Placental pericyte (primary cell): ENCODE measurements at places on chromosomes 2 and 18. TPM values are rescaled to one million over a fixed set of nuclear protein-coding genes. Genes with fewer than 3 reads are reported as not detected.

EGR4 gene
- not detected in 2 replicates for total RNA-seq

RAD51AP2 gene
- under 0.01 TPM in 1 of 2 replicates, not detected in the other for total RNA-seq

CYTIP gene
- total RNA-seq: not detected in 2 replicates

IL1F10 gene
- not detected in 2 replicates for total RNA-seq

KIF5C gene
- total RNA-seq: under 0.01 and 0.14 TPM in 2 replicates

PCARE gene
- not detected in 2 replicates for total RNA-seq

NCKAP5 gene
- total RNA-seq: 6.3 and 21.6 TPM in 2 replicates

ALK gene
- total RNA-seq: 0.29 TPM in 1 of 2 replicates, not detected in the other

DAW1 gene
- 1.5 and 2.7 TPM in 2 replicates for total RNA-seq

KCNF1 gene
- not detected in 2 replicates for total RNA-seq

NOSTRIN gene
- under 0.01 and 1.0 TPM in 2 replicates for total RNA-seq

NPPC gene
- total RNA-seq: 0.86 TPM in 1 of 2 replicates, not detected in the other

PKP4 gene
- total RNA-seq: 20.6 and 24.9 TPM in 2 replicates

POTEC gene
- under 0.01 TPM in 1 of 2 replicates, not detected in the other for total RNA-seq

FMNL2 gene
- 26.7 and 31.9 TPM in 2 replicates for total RNA-seq

CTNNA2 gene
- total RNA-seq: under 0.01 TPM in 1 of 2 replicates, not detected in the other

IHH gene
- total RNA-seq: under 0.01 TPM in 1 of 2 replicates, not detected in the other

VSNL1 gene
- total RNA-seq: 0.22 and 1.9 TPM in 2 replicates

CIB4 gene
- not detected in 2 replicates for total RNA-seq

TUBB8B gene
- total RNA-seq: not detected in 2 replicates

SNTG2 gene
- total RNA-seq: not detected in 2 replicates

MATN3 gene
- 1.3 and 2.3 TPM in 2 replicates for total RNA-seq

FER1L5 gene
- under 0.01 and 0.29 TPM in 2 replicates for total RNA-seq

CHRNG gene
- total RNA-seq: not detected in 2 replicates

ANKRD30BL gene
- total RNA-seq: 0.14 TPM in 1 of 2 replicates, not detected in the other

HMSD gene
- total RNA-seq: 0.44 and 0.57 TPM in 2 replicates

NPHP1 gene
- total RNA-seq: 2.4 and 3.3 TPM in 2 replicates

PAX8 gene
- total RNA-seq: 2.9 and 3.1 TPM in 2 replicates

CYRIA gene
- total RNA-seq: 0.22 and 0.43 TPM in 2 replicates

ANKRD30B gene
- 0.14 and 0.88 TPM in 2 replicates for total RNA-seq

MREG gene
- total RNA-seq: 1.1 and 3.0 TPM in 2 replicates

TEX44 gene
- not detected in 2 replicates for total RNA-seq

IL1R2 gene
- not detected in 2 replicates for total RNA-seq

REG3G gene
- not detected in 2 replicates for total RNA-seq

GPR55 gene
- under 0.01 TPM in 1 of 2 replicates, not detected in the other for total RNA-seq

PKDCC gene
- total RNA-seq: 3.4 and 30.4 TPM in 2 replicates

ARHGAP25 gene
- 0.44 and 2.9 TPM in 2 replicates for total RNA-seq

SATB2 gene
- 0.88 and 18.2 TPM in 2 replicates for total RNA-seq

HOXD13 gene
- not detected in 2 replicates for total RNA-seq

EPC2 gene
- total RNA-seq: 20.1 and 25.6 TPM in 2 replicates

SOCS6 gene
- 50.3 and 135 TPM in 2 replicates for total RNA-seq

TLK1 gene
- 11.9 and 17.9 TPM in 2 replicates for total RNA-seq

UCN gene
- total RNA-seq: 0.86 and 1.1 TPM in 2 replicates

IL36G gene
- not detected in 2 replicates for total RNA-seq

MROH2A gene
- total RNA-seq: not detected in 2 replicates

GFPT1 gene
- total RNA-seq: 69.4 and 152 TPM in 2 replicates

HAAO gene
- total RNA-seq: 0.14 and 0.66 TPM in 2 replicates

OLA1 gene
- 85.8 and 106 TPM in 2 replicates for total RNA-seq

SKOR2 gene
- not detected in 2 replicates for total RNA-seq

TRIM54 gene
- not detected in 2 replicates for total RNA-seq

GKN1 gene
- total RNA-seq: 0.22 TPM in 1 of 2 replicates, not detected in the other

RIT2 gene
- not detected in 2 replicates for total RNA-seq

MC5R gene
- total RNA-seq: not detected in 2 replicates
